ENCODE measurements at places on chromosomes 12 and 14.

DNA sequence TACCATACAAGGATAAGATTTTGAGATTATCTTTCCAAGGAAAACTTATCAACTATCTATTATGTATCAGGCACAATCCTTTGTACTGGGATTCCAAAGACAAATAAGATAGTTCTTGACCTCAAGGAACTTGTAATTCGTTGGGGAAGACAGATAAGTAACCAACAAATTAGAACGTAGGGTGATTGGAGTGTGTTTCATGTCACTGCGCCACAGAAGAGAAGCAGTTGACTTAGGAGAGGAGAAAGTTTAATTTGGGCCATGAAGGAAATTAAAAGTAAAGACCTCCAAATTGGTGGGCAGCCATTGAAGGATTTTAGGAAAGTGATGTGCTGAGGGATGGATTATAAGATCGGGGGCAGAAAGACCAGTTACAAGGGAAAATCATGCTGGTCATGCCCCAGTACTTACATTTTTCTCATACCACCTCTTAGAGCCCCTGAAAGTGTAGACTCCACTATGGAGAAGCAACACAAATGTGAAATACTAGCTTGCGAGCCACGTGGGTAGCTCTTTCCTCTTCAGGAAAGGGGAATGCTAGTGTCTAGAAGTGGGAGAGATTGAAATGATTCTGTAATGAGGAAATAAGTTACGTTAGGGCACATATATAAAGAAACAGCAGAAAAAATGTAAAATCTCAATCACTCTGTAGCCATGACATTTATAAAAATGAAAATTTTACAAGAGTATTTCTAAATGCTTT, 148.7 kb downstream of the ETV6 start:
- no peak overlapping the region for H3K4me3 ChIP-seq
- DNase-seq: peak; percentile 39
- H3K4me1 ChIP-seq: peaks cover 33% of the 10 kb centered on the region
- H3K27ac ChIP-seq: no peak overlapping the region

DNA sequence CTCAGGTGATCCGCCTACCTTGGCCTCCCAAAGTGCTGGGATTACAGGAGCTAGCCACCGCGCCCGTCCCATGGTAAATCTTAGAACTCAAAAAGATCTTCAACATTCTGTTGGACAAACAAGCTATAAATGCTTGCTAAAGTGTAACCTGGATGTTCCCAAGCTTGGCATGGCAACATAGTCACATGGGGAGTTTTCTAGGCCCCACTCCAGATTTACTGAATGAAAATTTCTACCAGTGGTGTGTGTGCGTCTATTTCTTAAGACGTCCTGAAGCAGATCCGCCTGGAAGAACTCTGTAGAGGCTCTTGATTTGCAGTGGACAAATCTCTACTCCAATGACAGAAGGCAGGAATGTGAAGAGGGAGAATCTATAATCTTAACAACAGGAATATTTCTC, 59.9 kb downstream of the ZFYVE21 start:
- DNase-seq: no peak
- H3K27me3 ChIP-seq: no peaks in the 10 kb centered on the region
- peaks cover 2% of the 10 kb centered on the region for H3K36me3 ChIP-seq
- no peaks in the 10 kb centered on the region for H3K4me1 ChIP-seq
- H3K27ac ChIP-seq: no peak overlapping the region
- no peak overlapping the region for H3K4me3 ChIP-seq

DNA sequence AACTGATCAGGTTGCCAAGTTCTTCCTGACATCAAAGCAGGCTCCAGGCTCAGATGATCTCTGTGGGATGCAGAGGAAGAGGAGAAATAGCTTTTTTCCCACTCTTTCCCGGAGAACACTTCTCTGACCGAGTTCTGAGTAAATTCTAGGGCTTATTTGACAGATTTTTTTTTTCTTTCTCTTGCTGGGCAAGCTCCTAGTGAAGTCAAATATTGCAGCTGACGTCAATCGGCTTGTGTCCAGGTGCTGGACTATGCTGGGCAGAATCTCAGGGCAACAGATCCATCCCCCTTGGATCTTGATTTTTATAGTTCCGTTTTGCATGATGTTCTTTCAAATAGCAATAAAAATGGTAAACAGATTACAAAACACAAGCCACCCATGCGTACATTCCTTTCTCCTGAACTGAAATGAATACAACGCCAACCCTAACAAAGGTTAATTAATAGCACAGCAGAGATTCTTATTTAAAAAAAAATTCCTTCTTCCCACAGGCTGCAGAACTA, 182.2 kb downstream of the NOVA1 start:
- no peak for DNase-seq
- no peak overlapping the region for H3K27ac ChIP-seq
- H3K4me1 ChIP-seq: no peaks in the 10 kb centered on the region
- H3K27me3 ChIP-seq: no peaks in the 10 kb centered on the region

- no peaks in the 10 kb centered on the region for H3K27me3 ChIP-seq
- H3K4me3 ChIP-seq: no peak overlapping the region
- no peaks in the 10 kb centered on the region for H3K36me3 ChIP-seq
- no peak overlapping the region for H3K27ac ChIP-seq
- DNase-seq: no peak
Observed at GRCh38 chr12:19869413-19869812, 430.1 kb downstream of the AEBP2 start.

DNA sequence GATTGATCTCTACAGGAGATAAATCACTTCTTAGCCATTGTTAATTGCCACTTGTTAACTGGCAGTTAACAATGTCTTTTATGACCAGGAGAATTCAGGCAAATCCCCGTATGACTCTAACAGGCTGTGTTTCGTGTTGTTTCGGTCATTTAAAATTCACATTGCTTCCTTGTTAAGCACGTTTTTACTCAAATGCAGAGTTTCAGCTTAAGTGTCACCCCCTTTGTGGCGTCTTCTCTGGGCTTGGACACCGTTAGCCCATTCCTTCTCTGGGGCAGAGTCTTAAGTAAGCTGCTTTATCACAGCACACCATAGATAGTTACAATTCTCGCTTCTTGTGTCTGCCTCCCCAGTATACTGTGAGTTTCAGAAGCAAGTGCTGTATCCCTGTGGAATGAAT, 205.4 kb downstream of the EPS8 start:
- H3K27ac ChIP-seq: no peak overlapping the region
- H3K27me3 ChIP-seq: no peaks in the 10 kb centered on the region
- no peak overlapping the region for H3K4me3 ChIP-seq
- H3K4me1 ChIP-seq: no peaks in the 10 kb centered on the region
- no peaks in the 10 kb centered on the region for H3K36me3 ChIP-seq
- no peak for DNase-seq

GRCh38 chr12:48420039-48420775, 52.2 kb upstream of the ANP32D start:
- no peak overlapping the region for H3K27ac ChIP-seq
- H3K4me1 ChIP-seq: no peaks in the 10 kb centered on the region
- no peak overlapping the region for H3K4me3 ChIP-seq
- no peaks in the 10 kb centered on the region for H3K27me3 ChIP-seq

GRCh38 chr14:57066887-57067513, 201.7 kb downstream of the EXOC5 start:
- H3K4me1 ChIP-seq: no peaks in the 10 kb centered on the region
- no peaks in the 10 kb centered on the region for H3K27me3 ChIP-seq
- DNase-seq: peak; percentile 51
- no peak overlapping the region for H3K27ac ChIP-seq
- no peaks in the 10 kb centered on the region for H3K36me3 ChIP-seq

DNA sequence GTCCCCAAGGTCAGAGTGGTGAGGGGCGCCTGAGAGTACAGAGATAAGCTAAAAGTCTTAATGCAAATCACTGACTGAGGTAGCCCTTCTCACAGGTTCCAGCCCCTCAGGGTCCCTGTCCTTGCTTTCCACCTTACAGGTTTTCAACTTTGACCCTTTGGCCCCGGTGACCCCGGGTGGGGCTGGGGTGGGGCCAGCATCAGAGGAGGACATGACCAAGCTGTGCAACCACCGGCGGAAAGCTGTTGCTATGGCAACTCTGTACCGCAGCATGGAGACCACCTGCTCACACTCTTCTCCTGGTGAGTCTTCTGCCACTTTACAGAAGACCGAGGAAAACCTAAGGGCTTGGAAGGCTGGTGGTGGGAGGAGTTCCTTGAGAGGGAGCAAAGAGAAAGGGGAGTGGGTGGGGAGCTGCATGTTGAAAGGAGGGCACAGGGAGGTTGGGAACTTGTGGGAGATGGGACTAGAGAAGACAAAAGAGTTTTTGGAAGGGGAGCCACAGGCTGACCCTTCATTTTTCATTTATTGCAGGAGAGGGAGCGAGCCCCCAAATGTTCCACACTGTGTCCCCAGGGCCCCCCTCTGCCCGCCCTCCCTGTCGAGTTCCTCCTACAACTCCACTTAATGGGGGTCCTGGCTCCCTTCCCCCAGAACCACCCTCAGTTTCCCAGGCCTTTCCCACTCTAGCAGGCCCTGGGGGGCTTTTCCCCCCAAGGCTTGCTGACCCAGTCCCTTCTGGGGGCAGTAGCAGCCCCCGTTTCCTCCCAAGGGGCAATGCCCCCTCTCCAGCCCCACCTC, 2.4 kb downstream of the MBD6 start:
- no peak for DNase-seq
- no peak overlapping the region for H3K4me3 ChIP-seq
- peaks cover 51% of the 10 kb centered on the region for H3K36me3 ChIP-seq
- H3K27me3 ChIP-seq: no peaks in the 10 kb centered on the region
- peaks cover 22% of the 10 kb centered on the region for H3K4me1 ChIP-seq

DNA sequence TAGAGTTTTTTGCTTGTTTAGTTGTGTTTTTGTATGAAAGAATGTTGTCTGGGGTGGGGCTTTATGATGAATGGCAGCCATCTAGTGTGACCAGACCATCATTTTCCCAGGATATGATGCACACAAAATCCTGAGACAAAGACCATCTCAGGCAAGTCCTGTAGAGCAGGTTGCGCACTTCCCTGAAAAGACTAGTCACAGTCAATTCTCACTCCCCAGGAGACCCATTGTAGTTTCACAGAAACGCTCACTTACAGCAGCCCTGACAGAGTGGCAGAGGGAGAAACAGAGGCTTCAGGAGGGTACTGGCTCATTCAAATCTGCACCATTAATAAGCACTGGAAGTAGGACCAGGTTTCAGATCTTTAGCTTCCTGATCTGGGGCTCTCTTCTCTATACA, 183.2 kb downstream of the TMEM117 start:
- H3K27ac ChIP-seq: no peak overlapping the region
- no peaks in the 10 kb centered on the region for H3K27me3 ChIP-seq
- no peaks in the 10 kb centered on the region for H3K36me3 ChIP-seq
- H3K4me1 ChIP-seq: no peaks in the 10 kb centered on the region
- H3K4me3 ChIP-seq: no peak overlapping the region
- DNase-seq: no peak

- peaks cover 3% of the 10 kb centered on the region for H3K36me3 ChIP-seq
- H3K4me3 ChIP-seq: no peak overlapping the region
- no peak overlapping the region for H3K27ac ChIP-seq
- no peak for DNase-seq
Observed at GRCh38 chr12:67676624-67677023, 28.1 kb downstream of the DYRK2 start.

DNA sequence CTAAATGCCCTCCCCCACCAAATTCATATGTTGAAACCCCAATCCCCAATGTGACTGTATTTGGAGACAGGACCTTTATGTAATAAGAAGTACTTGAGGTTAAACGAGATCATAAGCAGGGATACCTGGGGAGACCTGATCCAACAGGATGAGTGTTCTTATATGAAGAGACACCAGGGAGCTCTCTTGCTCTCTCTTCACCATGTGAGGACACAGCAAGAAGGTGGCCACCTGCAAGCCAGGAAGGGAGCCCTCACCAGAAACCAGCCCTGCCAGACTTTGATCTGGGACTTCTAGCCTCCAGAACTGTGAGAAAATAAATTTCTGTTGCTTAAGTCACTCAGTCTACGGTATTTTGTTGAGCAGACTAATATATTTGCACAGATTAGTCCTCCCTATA, 113.6 kb downstream of the NUAK1 start:
- H3K4me3 ChIP-seq: no peak overlapping the region
- DNase-seq: no peak
- no peaks in the 10 kb centered on the region for H3K36me3 ChIP-seq
- no peaks in the 10 kb centered on the region for H3K27me3 ChIP-seq
- H3K27ac ChIP-seq: no peak overlapping the region

DNA sequence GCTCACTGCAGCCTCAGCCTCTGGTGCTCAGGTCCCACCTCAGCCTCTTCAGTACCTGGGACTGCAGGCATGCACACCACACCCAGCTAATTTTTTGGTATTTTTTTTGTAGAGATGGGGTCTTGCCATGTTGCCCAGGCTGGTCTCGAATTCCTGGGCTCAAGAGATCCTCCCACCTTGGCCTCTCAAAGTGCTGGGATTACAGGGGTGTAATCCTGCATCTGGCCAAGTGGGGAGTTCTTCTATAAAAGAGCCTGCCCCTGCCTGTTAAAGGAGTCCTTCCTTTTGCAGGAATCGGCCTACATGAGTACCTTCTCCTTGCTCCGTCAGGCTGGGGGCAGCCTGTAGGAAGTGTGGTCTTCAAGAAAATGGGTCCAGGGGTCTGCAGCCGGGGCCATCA, 54.1 kb upstream of the RASSF3 start:
- H3K4me1 ChIP-seq: no peaks in the 10 kb centered on the region
- H3K4me3 ChIP-seq: no peak overlapping the region
- no peak for DNase-seq
- H3K27me3 ChIP-seq: no peaks in the 10 kb centered on the region

- no peaks in the 10 kb centered on the region for H3K27me3 ChIP-seq
- no peaks in the 10 kb centered on the region for H3K4me1 ChIP-seq
- no peaks in the 10 kb centered on the region for H3K36me3 ChIP-seq
- H3K4me3 ChIP-seq: no peak overlapping the region
Observed at GRCh38 chr14:104323551-104324175, 185.3 kb downstream of the KIF26A start.

DNA sequence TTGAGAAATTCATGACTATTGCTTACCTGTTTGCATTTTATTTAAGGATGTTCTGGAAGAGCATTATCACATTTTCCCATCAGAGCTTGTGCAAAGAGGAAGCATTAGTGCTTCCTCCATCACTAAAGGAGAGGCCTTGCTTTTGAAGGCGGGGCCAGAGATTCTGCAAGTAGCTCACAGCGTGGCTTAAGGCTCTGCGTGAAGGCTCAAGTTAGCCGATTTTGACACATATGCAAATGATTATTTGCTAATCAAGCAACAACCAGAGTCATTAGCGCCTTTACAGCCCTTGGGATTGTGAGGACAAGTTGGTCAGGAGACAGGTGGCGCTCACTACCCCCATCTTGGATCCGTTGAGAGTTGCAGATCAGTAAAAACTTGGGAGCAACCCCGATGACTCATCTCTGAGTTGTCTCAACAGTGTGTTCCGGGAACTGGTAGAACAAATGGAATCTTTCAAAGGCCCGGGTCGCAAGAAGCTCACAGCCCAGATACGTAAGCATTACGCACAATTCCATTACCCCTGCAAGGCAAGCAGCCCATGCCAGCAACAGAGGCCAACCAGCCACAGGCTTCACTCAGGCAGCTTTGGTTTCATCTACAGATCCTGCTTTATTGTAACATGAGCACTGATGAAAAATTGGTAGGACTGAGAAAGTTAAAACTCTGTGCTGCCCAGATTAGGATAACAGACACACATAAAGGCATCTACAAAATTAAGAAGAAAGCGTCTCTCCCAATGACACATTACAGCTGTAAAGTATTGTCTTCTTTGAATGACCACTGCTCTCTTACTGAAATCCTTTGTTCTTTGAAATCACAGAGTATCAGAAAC, 34.9 kb upstream of the SPTSSA start:
- no peaks in the 10 kb centered on the region for H3K27me3 ChIP-seq
- peak overlapping the region; percentile 20 for H3K27ac ChIP-seq
- no peak overlapping the region for H3K4me3 ChIP-seq
- peaks cover 3% of the 10 kb centered on the region for H3K4me1 ChIP-seq

Data from trophoblast cell (in vitro differentiated cells and primary cell).